ENCODE measurements at places on chromosomes 6 and 20.
A peak's percentile ranks its signal among the peaks of the same experiment; 100 is the strongest.

DNA sequence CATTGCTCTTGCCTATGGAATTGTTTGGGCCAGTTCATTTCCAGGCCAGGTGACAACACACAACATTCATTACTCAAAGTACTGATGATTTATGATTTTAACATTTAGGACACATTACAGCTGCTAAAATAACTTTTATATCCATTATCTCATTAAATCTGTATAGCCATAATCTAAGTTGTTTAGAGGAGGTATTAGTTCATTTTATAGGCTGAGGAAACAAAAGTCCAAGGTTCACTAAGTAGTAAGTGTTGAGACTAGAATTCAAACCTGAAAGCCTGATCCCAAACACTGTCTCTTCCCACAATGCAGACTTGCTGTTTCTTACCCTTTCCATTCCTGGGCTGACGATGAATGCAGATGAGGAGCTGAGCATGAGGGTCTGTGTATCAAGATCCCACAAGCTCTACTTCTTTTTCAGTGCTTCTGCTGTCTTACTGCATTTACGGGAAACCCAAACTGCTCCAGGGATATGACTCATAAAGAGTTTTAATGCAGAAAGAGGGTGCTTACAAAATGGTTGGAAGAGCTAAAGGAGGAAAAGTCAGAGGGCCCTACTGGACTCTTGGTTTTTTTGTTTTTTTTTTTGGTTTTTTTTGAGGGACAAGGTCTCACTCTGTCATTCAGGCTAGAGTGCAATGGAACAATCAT lies 17.9 kb downstream of the TENT5A start:
- no peak for DNase-seq

DNA sequence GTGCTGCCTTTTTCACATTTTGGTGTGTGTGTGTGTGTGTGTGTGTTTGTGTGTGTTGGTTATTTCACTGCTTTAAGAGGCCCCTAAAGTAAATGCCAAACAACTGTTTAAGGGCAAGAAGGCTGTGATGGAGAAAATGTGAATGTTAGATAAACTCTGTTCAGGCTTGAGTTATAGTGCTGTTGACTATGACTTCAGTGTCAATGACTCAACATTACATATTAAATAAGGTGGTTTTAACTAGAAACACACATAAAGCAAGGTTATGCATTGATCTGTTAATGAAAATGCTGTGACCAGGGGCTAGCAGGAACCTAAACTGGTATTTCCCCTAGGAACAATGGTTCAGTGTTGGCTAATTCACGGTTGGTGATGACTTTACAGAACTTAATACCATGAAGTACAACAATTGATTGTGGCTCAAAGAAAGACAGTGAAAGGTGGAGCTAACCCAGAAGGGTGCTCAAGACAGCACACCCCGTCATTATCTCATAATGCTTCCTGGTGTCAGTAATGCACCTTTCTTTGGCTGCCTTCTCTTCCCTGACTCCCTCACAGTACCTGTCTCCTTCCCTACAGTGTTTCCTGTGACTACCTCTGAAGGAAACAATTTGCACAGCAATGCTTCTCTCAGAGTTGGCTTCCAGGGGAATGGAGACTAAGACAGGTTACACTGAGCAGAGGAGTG lies 116.1 kb downstream of the RIN2 start:
- no peak for DNase-seq

GRCh38 chr6:72417759-72418158 lies 204.1 kb upstream of the KCNQ5 start:
- no peak for DNase-seq

- DNase-seq: no peak
Observed at GRCh38 chr6:4264601-4265000, 129.2 kb upstream of the ECI2 start.

DNA sequence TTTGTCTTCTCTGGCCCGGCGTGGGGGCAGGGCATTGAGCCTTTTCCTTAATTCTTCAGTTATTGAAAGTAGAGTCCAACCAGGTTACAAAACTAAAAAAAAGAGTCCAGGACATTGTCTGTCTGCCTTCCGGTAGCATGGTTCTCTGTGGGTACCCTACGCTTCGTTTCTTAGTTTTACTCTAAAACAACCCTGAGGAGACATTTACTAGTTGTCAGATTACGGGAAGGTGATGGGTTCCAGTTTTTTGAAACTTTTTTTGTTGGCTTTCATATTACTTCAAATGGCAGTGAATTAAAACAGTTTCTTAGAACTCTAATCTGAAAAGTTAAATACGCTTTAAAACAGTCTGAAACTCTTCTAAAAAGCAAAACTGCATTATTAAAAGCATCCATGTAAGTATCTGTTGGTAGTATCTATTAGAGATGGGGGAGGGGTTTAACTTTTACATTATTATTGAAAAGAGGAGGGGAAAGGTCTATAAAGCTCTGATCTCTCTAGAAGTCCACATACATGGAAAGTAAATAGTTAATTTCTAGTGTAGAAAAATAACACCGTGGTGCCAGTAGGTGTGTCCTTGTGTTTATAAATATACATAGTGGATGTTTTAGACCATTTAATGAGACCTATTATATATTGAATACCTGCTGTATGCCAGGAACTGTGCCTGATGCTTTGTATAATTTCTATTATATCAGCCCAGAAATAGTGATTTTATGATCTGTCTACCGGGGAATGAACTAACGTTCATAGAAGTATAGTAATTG lies 2.2 kb downstream of the BICRAL start:
- DNase-seq: peak; percentile 32

DNA sequence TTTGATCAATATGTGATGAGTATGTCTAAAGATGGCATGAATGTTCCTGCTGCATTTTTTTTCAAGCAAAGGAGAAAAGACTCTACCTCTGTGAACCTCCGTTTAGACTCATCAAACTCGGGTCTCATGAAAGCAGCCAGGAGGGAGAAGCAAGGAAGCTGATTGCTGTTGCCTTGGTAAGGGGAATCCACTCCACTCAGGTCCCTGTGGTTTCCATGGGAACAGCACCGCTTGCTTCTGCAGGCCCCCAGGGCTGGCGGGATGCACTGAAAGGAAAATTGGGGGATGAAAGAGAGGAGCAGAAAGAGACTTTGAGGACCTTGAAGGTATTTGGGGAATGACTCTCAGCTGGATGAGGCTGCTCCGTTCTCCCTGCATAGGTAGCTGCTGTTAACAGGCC lies 249.6 kb upstream of the RIN2 start:
- no peak for DNase-seq

DNA sequence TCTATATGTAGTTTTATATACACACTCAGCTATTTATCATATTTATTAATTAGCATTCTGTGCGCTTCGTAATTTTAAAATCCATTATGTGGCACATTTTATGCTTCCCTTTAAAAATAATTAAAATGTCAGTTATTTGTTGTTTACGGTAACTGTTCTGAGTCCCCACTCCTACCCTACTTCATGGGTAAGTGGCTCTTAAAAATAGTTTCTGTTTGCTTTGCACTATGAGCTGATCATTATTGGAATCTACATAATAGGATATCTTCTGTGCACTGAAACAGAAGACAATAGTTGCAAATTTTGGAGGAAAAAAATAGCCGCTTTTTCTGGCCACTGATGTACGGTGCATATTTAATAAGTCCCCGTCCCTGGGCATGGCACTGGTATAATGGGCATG lies 25.2 kb downstream of the LCA5 start:
- DNase-seq: no peak

- DNase-seq: no peak
Observed at GRCh38 chr6:64733433-64733832, 973.6 kb downstream of the EYS start.

GRCh38 chr6:33990061-33990541 lies 155.8 kb downstream of the GRM4 start:
- DNase-seq: no peak

DNA sequence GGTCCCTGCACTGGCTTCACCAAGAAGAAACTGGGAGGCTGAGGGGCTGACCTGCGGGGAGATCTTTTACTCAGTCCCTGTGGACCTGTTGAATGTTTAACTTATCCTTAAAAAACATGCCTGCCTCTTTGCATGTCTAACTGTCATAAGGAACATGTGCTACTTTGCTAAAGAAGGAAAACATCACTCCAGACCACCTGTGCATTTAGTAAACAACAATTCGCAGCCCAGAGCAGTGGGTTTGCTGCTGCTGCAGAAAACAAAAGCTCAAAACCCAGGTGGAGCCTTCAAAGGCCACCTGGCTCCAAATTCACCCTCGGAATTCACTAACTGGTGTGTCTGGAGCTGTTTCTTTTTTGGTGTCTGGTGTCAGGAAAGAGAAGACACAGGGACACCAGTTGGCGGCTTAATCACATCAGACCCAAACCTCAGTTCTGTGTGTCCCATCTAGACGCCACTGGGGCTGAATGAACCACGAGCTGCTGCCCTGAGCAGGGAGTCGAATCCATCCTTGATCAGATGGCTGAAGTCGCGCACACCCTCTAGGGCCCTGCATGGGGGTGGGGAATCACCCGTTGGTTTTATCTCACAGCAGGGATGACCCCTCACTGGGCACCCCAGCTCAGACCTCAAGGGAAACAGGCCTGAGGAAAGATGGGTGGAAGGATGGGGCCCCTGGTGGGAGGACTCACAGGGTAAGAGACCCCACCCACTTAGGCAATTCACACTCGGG lies 344.3 kb downstream of the PREX1 start:
- DNase-seq: no peak

GRCh38 chr6:6179858-6180623 lies 140.4 kb downstream of the F13A1 start:
- DNase-seq: no peak

DNA sequence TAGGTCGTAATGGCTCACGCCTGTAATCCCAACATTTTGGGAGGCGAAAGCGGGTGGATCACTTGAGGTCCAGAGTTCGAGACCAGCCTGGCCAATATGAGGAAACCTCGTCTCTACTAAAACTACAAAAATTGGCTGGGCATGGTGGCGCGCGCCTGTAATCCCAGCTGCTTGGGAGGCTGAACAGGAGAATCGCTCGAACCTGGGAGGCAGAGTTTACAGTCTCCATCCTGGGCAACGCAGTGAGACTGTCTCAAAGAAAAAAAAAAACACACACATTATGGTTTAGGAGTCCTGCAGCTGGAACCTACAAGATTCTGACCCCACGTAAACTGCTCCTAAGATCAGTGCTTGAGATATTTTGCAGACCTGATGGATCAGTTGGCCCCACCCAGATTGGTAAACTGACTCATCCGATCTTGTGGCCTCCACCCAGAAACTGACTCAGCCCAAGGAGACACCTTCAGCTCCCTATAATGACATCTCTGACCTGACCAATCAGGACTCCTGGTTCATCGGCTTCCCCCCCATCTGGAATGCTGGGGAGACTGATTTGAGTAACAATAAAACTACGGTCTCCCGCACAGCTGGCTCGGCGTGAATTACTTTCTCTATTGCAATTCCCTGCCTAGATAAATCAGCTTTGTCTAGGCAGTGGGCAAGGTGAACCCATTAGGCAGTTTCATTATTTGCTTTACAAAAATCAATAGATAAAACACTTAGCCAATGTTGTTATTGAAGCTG lies 96.2 kb upstream of the BTN3A2 start:
- DNase-seq: peak; percentile 51

- DNase-seq: no peak
Observed at GRCh38 chr6:12269110-12269509, 21.1 kb upstream of the EDN1 start.

DNA sequence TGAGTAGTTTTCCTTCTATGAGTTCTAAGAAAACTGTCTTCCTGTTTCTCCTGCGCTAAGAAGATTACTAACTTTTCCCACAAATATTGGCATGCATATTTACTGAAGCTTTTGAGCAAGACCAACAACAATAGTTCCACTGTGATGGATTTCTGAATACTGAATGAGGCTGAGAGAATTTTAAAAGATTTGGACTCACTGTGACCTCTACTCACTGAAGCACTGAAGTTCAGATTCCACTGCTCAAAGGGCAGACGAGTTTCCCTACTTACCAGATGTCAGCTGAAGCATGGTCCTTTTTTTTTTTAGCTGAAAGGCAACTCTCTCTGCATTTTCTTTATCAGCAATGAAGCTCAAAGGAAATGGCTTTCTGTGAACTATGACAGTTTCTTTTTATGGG lies 718.5 kb downstream of the RFPL4B start:
- DNase-seq: peak; percentile 43

GRCh38 chr6:29641430-29642148 lies 8.6 kb upstream of the GABBR1 start:
- DNase-seq: no peak

- DNase-seq: no peak
Observed at GRCh38 chr6:150991487-150991886, 126.0 kb downstream of the MTHFD1L start.

GRCh38 chr6:118650582-118651281 lies 659 bp downstream of the CEP85L start:
- no peak for DNase-seq

GRCh38 chr20:43751167-43752050 lies 24.6 kb upstream of the GTSF1L start:
- peak; percentile 93 for DNase-seq

DNA sequence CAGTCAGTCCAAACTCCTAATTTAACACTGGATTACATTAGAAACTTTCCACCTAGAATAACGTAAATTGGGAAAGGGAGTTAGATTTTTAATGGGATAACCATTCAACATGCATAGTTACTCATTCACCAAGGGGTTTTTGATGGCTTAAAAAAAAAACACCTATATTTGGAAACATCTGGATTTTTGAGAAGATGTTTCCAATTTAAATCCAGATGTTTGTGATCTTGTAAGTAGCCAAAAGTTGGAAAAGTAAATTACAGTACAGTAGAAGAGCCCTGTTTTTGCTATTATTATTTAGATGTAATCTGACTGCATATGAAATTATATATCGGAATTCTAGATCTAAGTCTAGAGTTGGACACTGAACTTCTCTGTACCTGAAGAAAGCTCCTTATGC lies 478.2 kb downstream of the CD83 start:
- DNase-seq: no peak

DNA sequence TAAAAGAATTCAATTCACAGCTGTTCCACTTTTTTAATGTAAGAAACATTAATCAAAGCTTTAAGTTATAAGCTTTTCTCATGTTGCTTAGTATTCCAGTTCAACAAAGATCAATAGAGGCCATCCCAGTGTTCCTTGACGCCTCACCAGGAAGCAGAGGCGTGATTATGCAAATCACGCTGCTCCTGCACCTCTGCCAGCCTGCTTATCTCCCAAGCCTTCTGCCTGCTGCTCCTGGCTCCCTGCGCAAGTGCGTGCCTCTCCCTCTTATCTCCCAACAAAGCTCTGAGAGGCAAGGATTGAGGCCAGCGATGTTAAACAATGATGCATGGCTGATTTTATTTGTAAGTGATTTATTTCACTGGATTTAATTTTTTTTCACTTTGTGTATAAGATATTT lies 42.8 kb downstream of the INSM1 start:
- DNase-seq: no peak

- no peak for DNase-seq
Observed at GRCh38 chr6:155253337-155253736, 10.5 kb upstream of the CLDN20 start.

- DNase-seq: no peak
Observed at GRCh38 chr6:42448391-42448790, 3.3 kb downstream of the TRERF1 start.

DNA sequence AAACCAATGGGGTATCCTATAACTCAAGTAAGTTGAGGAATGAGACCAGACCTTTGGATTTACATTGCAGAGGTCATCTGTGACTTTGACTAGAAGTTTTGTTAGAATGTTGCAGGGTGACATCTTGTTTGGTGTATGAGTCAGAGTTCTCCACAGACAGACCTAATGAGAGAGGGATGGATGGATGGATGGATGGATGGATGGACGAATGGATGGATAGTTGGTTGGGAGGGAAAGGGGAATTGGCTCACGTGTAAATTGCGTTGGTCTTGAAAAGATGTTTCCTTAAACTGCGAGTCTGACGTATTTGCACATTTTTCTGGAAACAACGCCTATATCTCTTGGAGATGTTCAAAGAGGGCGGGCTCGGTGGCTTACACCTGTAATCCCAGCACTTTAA lies 1.0 kb upstream of the MTRES1 start:
- DNase-seq: no peak

GRCh38 chr6:167130008-167130677 lies 7.2 kb downstream of the CCR6 start:
- no peak for DNase-seq
